Stimulated activated CD4-positive, alpha-beta T cell treated with anti-CD3 and anti-CD28 coated beads, TNF-alpha, amount 100 ng/mL, for 1 hour (primary cell): ENCODE measurements at places on chromosomes 12 and 14.

- no peak for DNase-seq
Measured at GRCh38 chr14:63192085-63192484, 12.2 kb upstream of the RHOJ start.

GRCh38 chr12:56957229-56958052, at the start of gene RDH16:
TSS of gene RDH16 (minus strand) at chr12:56957608. CDS start at chr12:56957462, 146 bp downstream.
- DNase-seq: no peak

- DNase-seq: no peak
Measured at GRCh38 chr12:113114447-113115178, 20.9 kb downstream of the RASAL1 start.

- DNase-seq: no peak
Measured at GRCh38 chr12:3602488-3602887, 111.5 kb downstream of the PRMT8 start.

GRCh38 chr14:24260026-24260779, 2.8 kb downstream of the TGM1 start:
- no peak for DNase-seq

DNA sequence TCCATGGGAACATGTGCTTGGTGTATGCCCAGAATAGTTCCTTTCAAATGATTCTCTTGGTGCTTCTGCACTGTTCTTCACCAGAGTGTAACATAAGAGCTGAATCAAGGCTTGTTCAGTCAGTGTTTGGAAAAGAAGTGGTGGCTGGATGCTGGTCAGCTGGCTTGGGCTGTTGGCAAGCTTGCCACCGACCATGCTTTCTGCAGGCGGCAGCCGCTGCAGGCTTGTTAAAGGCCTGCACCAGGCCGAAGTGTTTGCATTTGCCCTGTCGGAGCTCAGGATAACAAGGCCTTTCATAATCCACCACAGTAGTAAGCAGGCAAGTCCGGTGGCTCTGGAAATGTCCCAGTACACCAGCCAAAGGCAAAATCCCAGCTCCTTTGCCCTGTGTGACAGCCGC, 26.9 kb downstream of the DAAM1 start:
- DNase-seq: no peak

GRCh38 chr12:73947326-73948026, 590.2 kb upstream of the ATXN7L3B start:
- DNase-seq: no peak

- DNase-seq: no peak
Measured at GRCh38 chr12:98485792-98486340, 29.5 kb upstream of the TMPO start.

DNA sequence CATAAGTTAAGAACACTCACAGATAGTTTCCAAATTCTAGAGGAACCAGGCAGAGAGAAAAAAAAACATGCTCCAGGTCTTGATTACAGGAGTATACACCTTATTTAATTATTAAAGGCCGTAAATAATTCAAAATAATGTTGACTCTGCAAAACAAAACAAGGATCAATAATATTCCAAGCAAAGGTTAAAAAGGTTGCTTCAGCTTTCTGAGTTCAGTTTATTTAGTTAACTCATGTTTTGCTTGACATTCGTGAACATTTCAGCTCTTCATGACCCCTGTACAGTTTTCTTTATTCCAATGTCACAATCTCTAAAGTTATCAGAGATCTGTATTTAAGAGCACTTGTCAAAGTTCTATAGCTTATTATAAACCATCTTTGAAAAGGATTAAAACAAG, 19.6 kb downstream of the KLRF2 start:
- DNase-seq: no peak

DNA sequence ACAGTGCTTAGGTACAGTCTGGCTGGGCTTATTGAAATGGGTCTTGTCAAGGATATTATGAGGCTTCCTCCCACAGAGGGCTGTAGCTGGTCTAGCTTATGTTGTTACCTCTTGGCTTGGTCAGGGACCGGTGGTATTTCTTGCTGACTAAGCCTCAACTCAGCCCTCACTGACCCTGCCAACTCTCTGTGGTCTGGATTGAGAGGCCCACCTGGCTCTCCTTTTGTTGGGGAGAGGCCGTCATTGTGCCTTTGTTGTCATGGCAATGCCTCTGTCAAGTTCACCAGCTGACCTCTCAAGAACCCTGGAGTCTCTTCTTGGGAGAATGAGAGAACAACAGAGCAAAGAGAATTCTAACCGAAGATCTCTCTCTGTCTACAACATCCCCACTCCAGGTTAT, 245.6 kb upstream of the NPAS3 start:
- DNase-seq: no peak

- DNase-seq: no peak
Measured at GRCh38 chr12:88723219-88723618, 142.9 kb upstream of the KITLG start.

- no peak for DNase-seq
Measured at GRCh38 chr12:46659824-46660223, 166.0 kb downstream of the SLC38A4 start.

GRCh38 chr14:75101491-75101890, 25.4 kb downstream of the NEK9 start:
- DNase-seq: no peak

GRCh38 chr12:47841501-47841900, 21.8 kb upstream of the HDAC7 start:
- DNase-seq: no peak

- no peak for DNase-seq
Measured at GRCh38 chr14:33762161-33762851, 188.6 kb downstream of the EGLN3 start.

DNA sequence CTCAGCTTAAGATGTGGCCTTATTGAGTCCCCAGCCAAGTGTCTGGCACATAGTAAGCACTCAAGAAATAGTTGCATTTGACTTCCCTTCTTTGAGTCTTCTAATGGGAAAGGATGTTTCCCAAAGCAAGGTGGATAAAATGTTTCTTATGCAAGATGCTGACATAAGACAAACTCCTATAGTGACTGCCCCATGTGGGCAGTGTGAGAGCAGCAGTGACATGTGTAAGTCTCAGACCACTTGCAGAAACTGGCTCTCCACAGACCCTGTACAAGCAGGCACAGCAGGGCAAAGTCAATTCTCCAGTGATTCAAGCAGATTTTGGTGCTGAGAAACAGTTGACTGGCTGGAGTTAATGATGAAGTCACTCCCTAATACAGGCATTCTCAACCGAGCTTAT, 255.3 kb downstream of the ANO2 start:
- DNase-seq: no peak

DNA sequence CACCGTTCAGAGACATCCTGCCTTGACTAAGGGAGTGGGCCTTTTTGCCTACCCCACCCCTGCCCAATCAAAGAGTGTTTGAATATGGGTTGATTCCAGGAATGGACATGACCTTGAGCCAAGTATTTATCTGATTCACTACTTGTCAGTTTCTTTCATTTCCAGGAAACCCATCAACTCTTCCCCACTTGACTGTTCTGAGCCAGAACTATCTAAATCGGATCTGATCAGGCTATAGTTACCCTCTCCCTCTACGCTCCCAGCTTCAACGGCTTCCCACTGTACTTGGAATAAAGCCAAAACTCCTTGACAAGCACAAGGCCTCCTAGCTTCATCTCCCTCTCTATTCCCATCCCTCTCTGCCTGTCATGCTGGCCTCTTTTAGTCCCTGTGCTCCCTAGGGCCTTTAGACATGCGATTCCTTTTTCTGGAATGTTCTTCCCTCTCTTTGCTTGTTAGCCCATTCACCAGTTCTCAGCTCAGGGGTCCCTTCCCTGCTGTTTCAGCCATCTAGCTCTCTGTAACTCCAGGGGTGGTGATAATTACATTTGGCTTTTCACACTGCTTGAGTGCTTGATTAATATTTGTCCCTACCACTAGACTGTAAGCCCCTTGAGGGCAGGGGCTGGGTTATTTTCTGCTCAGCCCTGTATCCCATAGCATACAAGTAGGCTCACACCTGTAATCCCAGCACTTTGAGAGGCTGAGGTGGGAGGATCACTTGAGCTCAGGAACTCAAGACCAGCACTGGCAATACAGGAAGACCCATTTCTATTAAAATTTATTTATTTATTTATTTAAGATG, 5.5 kb upstream of the ITPK1 start:
- DNase-seq: no peak

DNA sequence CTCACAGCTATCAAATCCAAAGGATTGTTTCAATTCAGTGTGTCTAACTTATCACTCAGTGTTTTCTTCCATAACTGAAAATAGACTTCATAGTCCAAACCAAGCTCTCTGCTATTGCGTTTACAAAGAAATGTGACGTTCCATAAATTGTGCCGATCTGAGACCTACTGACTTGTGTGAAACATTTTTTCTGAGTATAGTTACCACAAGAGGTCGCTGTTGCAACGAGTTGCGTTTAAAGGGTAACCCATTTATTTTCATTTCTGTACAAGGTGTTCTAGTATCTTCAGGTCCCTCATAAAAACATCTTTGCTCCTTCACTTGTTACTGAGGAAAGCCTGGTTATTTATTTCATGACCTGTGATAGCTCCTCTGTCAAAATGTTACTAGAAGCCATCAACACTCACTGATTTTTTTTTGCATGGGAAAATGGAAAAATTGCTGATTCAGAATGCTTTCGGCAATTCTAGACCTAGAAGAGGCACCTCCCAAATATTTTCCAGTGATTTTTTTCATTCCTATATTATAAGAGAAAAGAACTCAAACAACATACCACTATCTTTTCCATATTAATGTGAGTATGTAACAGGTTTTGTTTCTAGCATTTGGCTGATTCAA, 60.9 kb upstream of the OR4E1 start:
- DNase-seq: no peak

- no peak for DNase-seq
Measured at GRCh38 chr12:57846285-57846576, 298 bp downstream of the CTDSP2 start.

DNA sequence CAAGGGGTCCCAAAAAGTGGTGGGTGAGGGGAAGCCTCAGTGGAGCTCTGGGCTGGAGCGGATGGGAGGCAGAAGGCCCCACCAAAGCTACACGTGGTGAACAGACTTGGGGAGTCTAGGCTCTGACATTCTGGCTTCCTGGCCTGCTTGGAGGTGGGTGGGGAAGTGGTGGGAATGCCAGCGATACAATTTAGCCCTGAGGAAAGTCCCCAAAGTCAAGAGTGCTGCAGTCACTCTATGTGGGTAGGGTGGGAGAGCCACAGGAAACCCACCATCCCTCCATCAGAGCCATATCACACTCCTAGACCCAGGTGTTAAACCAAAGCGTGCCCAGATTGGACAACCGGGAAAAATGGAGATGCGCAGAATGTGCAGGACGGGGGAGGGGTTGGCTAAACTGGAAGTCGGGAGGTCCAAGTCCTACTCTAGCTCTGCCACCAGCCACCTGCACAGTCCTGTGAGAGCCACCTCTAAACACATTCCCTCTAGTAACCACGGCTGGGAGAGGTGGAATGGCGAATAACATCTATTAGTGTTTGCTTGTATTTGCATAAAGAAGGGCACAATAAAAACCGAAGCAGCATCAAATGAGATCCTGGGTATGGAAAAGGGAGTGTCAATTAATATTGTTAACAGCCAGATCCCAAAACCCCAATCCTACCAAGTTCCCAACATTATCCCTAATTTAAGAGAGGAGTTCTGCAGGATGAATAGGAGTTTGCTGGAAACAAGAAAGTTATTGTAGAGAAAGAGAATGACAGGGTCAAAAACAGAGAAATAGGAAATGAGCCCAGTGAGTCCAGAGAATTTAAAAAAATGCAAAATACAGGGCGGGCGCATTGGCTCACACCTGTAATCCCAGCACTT, 14.0 kb upstream of the CD9 start:
- no peak for DNase-seq
